ENCODE measurements at places on chromosomes 11 and 22.
A peak's percentile ranks its signal among the peaks of the same experiment; 100 is the strongest.

- no peak for DNase-seq
These were observed 40.5 kb upstream of the KCNJ11 start for GRCh38 chr11:17428925-17429324.

- DNase-seq = no peak
These were observed 75.2 kb downstream of the WNT11 start for GRCh38 chr11:76131142-76131541.

DNA sequence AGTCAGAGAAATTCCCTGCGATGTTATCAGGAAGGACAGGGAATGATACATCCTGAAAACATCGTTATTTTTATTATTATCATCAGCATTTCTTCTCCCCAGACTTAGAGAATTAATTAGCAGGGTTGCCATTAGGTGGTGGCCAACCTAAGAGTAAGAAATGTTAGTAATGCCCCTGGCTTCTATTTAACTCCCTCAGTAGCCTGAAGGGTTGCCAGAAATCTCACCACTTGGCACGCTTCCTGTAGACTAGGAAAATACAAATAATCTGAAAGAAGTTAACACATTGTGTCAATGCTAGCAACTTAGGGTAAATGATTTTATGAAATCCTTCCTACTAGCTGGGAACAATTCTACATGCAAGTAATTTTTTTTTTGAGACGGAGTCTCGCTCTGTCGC lies 45.5 kb downstream of the ENDOD1 start:
- no peak for DNase-seq

DNA sequence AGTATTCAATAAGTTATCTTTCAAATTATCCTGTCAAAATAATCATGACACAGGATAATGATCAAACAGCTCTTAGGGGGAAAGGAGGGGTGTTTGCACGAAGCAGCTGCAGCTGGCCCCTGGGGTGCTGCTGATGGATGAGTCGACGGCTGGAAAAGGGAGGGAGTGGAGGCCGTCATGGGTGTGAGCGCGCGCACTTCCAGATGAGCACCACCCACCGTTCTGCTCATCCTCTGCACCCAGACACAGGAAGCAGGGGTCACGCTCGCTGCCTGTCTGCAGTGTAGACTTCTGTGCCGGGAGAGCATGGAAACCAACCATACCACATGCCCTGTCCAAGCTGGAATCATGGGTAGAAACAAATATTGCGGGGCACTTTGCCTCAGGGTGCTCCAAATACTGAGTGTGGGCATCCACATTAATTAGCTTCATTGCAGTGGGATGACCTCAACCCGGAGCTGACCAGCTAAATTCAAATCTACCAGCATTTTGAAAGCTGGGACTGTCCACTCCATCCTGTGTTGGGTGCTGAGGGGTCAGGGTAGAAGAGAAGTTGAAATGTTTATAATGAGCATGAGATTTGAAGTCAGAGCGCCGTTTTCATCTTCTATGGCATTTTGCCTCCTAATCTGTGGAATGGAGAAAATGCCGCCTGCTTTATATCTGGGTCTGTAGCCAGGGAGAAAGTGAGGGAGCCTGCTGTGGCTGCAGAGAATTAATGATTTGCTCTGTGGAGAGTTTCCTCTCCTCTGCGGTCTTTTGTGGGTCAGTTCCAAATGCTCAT lies 802.4 kb downstream of the TBC1D22A start:
- DNase-seq = no peak

DNA sequence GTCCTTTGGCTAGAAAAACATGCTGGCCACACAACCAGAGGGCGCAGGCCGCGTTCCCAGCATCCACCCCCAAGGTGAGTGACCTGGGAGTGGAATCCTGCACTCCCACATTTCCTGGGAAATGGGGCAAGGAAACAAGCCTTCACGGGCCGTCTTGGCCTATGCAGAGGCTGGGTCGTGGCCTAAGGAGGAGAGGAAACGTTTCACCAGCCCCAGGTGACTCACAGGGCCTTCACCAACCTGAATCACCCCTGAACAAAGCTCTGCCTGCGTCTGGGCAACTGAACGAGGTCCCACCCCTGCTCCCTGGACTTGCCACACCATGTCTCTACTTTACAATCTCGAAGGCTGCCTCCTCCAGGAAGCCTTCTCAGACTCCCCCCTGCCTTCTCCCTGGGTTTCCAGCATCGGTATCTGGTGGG lies 13.2 kb downstream of the MYH9 start:
- peak; percentile 23 for DNase-seq

DNA sequence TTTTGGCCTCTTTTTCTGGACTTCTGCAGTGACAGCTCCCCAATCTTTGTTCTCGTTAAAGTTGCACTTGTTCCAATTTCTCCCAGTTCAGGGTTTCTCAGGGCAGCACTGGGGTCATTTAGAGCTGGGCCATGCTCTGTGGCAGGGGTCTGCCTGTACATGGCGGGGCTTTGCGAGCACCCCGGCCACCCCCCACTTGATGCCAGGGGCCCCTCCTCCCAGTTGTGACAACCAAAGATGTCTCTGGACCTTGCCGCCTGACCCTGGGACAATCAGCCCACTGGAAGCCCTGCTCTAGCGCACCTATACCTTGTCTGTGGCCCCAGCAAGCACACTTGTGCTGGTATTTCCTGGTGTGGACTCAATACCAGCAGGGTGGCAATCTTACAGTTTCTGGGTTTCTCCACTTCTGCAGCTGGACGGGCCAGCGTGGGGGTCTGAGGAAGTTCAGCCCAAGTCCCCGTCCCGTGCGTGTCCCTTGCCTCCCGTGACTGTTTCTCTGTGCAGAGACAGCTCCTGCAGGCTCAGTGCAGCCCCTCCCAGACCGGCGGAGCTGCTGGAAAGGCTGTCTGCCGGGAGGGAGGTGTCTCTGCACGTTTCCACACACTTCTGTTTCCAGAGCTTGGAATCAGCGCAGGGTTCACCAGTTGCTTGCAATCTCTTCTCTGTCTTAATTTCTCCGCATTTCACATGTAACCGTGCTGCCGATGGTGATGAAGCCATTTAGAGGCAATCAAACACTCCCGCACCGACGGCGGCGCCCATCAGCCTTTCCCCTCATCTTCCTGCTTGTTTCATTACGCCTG lies 1328.9 kb downstream of the BRD1 start:
- DNase-seq = no peak
